Hippocampal formation (tissue), 2 donors: ENCODE measurements at places on chromosomes 5 and 9.

DNA sequence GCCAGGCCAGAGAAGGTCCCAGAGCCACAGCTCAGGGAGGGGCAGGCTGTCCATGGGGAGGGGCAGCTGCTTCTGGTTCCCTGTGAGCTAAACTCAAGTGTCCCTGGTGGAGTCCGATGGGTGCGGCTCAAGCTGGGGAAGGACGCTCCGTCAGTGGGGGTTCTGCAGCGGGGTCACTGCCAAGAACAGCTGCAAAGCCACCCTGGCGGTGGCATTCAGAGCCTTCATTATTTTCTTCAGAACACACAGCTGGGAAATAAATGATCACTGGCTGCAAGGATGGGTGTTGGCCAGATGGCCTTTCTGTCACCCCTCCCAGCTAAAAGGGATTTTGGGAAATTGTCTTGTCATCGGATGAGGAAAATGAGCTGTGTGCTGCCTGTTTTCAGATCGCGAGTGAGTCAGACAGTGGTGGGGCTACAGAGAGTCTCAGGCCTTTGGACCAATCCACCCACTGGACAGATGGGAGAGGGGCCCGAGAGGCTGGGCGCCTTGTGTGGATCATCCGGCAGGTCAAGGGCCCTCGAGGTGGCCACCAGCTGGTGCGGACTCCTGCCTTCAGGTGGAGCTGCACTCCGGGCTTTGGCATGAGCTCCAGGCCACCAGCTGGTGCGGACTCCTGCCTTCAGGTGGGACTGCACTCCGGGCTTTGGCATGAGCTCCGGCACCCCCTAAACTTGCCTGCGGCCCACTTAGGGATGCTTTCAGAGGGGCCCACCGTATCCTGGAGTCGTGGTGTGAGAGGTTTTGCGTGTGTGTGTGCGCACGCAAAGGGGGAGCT, 17.9 kb upstream of the GFPT2 start:
- no peak for DNase-seq

DNA sequence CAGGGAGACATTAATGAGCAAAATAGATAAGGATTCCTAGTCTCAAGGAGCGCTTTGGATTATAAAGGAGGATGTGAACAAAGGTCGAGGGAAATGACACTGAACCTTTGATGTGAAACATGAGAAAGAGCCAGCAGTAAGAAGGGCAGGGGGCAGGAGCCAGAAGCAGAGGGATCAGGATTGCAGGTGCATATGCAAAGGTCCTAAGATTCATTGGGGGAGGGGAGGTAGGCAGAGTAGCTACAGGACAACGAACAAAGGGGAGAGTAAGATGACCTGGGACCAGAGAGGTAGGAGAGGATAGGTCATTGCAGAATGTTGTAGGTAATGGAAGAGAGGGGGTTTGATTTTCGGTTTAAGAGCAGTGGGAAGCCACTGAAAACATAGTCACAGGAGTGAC, 129.2 kb upstream of the TRPM3 start:
- DNase-seq, result no peak

DNA sequence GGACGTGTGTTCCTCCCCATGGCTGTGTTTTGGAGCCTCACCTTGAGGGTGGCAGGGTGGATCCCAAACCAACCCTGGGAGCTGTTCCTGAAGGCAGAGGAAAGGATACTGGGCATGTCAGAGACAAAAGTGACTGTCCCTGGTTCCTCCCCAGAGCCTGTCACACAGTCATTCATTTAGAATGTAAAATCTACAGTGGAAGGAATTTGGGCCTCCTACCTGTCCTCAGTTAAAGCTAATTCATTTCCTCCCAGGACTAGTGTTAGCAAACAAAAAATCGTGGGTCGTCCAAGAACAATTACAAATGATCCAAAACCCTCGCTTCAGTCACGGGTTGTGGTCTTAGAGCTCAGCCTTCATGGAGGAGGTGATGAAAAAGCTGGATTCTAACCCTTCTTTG, 83.2 kb downstream of the NDFIP1 start:
- DNase-seq, result no peak

- DNase-seq, result no peak
These were observed 27.1 kb downstream of the FRMD3 start for GRCh38 chr9:83511051-83511450.

DNA sequence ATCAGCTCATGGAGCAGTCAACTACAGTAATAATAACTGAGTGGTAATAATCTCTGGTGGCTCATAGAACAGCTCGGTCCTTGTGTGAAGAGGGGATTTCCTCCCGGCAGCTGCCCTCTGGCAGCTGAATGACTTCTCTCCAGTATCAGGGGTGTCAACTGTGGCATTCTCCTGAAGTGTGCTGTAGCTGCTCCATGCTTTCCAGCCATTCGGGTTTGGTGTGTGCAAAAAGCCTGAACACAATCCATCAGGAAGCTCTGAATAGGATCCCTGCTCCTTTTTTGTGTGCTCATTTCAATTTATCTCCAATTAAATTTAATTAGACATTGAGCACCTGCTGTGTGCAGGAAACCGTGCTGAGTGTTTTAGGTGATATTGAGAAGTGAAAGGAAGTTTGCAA, 59.8 kb upstream of the BARX1 start:
- DNase-seq, result no peak
